Progenitor cell of endocrine pancreas (in vitro differentiated cells): ENCODE measurements at places on chromosomes 2 and 18.

DNA sequence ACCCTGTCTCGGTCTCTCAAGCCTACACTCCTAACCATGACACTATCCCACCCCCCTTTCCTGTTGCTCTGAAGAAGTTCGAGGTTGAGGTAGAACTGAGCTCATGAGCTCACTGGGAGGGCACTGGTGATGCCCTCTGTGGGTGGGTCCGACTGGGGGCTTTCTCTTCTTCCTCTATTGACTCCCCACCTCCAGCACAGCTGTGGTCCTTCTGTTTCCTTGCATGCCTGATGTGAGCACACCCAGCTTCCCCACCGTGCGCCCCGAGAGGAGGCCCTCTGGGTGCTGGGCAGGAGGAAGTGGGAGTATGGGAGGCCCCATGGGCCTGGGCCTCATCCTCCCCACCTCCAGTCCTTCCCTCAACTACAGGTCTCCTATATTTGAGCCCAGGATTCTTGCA, 20.9 kb downstream of the SPEG start:
- DNase-seq: no peak

DNA sequence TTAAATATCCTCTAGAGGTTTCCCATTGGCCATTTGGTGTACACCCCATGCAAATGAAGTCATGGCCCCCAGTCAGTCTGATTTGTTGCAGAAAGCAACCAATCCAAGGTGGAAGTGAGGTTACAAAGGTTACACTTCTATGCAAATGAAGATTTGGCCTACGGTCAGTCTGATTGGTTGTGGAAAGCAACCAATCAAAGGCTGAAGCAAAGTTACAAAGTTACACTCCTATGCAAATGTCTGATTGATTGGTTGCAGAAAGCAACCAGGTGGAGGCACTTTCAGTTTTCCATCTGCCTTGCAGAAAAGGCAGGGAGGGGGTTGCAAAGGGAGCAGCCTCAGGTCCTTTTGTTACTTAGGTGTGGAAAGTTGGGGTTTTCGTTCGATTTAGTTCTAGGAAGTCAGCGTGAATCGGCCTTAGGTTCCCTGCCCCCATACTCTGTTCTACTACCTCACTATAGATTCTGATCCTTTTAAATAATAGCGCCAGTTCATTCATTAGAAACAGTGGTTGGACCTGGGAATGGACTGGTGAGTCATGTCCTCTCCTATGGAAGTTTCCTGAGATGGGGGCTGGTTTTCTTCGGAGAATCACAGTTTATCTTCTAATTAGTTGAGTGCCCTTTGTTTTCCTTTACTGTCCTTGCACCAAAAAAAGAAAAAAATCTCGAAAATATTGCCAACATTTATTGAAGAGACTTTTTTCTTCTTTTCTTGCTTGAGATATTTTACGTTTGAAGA, 279.5 kb downstream of the AGAP1 start:
- no peak for DNase-seq

DNA sequence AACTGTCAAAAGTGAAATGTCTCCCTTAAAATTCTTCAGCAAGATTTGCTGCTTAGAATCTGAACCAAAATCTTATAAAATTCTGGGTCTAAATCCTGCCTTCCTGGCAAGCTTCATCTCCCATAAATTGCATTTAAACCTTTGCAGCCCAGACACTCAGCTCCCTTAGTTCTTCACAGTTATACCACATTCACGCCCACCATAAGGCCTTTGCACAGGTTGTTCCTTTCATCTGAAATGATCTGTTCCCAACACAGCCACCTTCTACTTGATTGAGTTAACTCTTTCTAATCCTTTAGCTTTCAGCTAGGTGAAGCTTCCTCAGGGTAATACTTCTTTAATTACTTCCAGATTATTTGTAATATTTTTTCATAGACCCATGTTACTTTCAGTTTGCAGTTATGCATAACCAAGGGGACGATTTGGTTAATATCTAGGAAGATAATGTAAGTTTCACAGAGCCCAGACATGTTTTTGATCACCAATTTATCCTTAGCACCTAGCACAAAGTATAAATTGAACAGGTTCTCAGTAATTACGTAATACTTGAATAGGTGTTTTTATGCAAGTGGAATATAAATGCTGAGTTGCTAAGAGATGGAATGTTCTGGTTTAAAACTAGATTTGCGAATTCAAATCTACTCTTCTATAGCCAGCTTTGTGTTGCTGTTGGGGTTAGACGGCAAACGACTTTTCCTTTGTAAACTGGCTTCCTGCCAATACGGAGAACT, 779.7 kb upstream of the PKDCC start:
- DNase-seq: no peak

- no peak for DNase-seq
These were observed 253.4 kb upstream of the ZSWIM2 start for GRCh38 chr2:187102381-187102780.

- DNase-seq: no peak
These were observed 76.7 kb downstream of the CRACDL start for GRCh38 chr2:98859323-98859722.

DNA sequence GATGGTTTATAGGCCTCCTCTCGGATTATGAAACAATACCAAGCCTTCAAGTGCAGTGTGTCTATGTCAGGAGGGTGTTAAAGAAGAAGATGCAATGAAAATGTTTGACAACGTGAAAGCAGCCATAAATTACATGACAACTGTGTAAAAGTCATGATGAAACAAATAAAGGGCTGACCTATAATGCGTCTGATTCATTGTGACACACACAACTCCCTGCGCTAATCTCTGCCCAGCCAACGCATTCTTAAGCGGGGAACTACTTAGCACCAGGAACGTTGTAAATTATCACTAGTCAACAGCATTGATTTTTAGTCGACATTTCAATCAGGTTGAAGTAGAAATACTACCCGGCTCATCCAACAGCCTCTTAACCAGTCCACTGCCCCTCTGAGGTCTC, 26.8 kb downstream of the BCL11A start:
- DNase-seq: no peak

- no peak for DNase-seq
These were observed 28.1 kb downstream of the SGPP2 start for GRCh38 chr2:222452422-222452950.

DNA sequence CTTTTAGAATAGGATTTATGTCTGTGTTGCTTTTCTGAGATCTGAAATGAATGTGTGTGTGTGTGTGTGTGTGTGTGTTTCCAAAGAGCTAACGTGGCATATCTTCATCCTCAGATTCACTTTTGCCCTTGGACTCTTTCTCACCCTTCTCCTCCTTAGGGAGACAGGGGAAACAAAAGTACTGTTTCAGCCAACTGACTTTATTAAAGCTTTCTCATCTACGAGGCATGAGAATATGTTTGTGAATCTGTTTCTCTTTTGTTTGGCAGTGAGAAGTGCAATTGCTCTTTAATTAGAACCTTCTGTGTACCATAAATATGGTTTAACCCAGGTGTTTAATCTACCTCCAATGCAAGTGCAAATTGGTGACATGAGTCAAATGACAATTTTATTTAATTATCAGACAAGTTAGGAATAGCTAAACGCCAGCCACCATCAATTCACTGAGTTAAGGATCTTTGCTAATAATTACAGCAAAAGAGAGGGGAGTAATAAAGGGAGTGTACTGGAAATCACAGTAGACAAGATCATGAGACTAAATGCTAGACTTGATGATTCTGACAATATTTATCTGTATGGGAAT, 186.4 kb upstream of the COL3A1 start:
- no peak for DNase-seq

- DNase-seq: no peak
These were observed 322.3 kb upstream of the VWC2L start for GRCh38 chr2:214088536-214088935.
